ENCODE measurements at places on chromosomes 2 and 18. TPM values are rescaled to one million over a fixed set of nuclear protein-coding genes. Genes with fewer than 3 reads are reported as not detected.
A peak's percentile ranks its signal among the peaks of the same experiment; 100 is the strongest.

DNA sequence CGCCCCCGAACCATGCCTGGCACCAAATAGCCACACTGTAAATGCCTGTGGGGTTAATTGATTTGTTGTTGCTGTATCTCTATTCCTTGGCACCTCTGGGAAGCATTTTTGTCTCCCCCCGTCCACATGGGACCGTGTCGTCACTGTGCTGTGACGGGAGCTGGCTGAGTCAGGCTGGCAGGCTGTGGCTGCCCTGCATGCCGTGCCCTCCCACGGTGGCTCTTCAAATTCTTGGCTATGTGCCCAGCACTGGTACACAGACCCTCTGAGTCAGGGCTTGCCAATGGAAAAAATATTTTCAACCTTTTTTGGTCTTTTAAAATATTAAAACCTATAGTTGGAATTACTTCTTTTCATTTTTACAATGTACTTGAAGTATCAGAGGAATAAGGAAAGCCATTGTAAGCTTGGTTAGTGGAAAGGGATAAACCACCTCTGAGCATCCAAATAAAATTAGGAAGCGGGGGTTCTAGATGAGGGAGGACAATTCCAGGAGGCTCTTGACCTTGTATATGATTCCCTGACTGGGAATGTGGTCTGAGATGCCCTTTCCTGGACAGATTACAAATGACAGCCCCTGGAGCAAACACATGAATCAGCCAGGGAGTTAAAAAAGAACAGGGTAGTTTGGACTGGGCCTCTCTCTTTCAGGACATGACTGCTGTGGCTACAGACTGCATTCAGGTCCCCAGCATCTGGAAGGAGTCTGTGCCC, 59.4 kb downstream of the DGKD start:
- peaks cover 57% of the 10 kb centered on the region for H3K4me1 ChIP-seq
- H3K27me3 ChIP-seq = no peaks in the 10 kb centered on the region
- peak overlapping the region; percentile 76 for H3K27ac ChIP-seq
- no peak for DNase-seq
- H3K36me3 ChIP-seq = no peaks in the 10 kb centered on the region
- H3K4me3 ChIP-seq = no peak overlapping the region

- H3K36me3 ChIP-seq = no peaks in the 10 kb centered on the region
- peak; percentile 37 for DNase-seq
- H3K4me3 ChIP-seq = no peak overlapping the region
These were observed 258.3 kb downstream of the SS18 start for GRCh38 chr18:25832001-25832604.

- H3K4me3 ChIP-seq = no peak overlapping the region
- H3K36me3 ChIP-seq = peaks cover 59% of the 10 kb centered on the region
- no peaks in the 10 kb centered on the region for H3K4me1 ChIP-seq
- H3K27ac ChIP-seq = no peak overlapping the region
- no peak for DNase-seq
These were observed 6.8 kb downstream of the MAIP1 start for GRCh38 chr2:199962203-199962602.

- DNase-seq = no peak
- no peaks in the 10 kb centered on the region for H3K27me3 ChIP-seq
- H3K4me3 ChIP-seq = no peak overlapping the region
These were observed 80.3 kb downstream of the TMEM17 start for GRCh38 chr2:62425684-62426083.

RNF138 gene
- 32.2 TPM for total RNA-seq

Measured in transverse colon (tissue), 4 donors.